NCI-H510A treated with DMSO at 0.1 percent for 48 hours (cell line): ENCODE measurements at places on chromosomes 12 and 14.
A peak's percentile ranks its signal among the peaks of the same experiment; 100 is the strongest.

DNA sequence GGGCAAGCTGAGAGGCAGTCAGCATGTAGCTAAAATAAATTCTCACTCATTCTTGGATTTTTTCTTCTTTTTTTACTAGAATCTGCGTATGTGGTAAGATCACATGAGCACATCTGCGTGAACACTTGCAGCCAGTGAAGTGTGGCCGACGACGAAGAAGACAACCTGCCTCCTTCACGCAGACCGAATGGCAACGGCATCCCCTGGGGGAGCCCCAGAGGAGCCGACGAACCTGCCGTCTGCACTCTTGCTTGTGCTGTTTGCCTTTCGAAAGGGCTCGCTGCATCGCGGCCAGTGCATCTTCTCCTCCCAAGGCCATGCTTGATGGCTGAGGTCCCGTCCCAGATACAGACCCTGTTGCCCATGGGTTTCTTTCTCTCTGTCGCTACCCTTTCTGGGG is 113.8 kb downstream of the KCNK10 start:
- no peak for DNase-seq

DNA sequence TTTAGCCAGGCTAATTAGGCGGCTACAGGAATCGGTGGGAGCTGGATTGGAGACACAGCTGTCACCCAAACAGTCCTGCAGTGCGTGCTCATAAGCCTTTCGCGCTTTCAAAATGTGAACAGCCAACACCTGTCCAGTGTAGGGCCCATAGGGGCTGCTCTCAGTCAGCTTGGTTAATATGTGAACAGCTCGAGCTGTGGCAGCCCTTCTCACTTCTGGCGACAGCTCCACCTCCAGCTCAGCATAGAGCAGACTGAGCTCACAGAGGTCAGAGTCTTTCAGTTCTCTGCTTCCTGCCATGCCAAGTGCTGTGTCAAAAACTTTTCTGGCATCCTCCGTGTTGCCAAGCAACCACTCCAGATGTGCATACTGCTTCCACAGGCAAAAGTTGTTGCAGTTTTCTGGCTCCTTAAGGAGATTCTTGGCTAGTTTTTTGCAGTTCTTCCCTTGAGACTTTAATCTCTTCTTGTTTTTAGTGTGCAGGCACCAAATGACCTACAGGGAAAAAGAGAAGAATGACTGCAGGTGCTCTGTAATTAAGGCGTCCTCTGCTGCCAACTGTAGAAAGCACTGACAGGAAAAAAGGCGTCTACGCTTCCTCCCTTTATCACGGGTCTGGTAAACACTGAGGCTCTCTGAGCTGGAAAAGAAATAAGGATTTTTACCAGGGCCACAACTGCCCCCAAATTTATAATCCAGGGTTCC is 32.5 kb downstream of the PSMC1 start:
- DNase-seq = no peak

- no peak for DNase-seq
These were observed 164.8 kb downstream of the DUSP6 start for GRCh38 chr12:89187507-89187906.

DNA sequence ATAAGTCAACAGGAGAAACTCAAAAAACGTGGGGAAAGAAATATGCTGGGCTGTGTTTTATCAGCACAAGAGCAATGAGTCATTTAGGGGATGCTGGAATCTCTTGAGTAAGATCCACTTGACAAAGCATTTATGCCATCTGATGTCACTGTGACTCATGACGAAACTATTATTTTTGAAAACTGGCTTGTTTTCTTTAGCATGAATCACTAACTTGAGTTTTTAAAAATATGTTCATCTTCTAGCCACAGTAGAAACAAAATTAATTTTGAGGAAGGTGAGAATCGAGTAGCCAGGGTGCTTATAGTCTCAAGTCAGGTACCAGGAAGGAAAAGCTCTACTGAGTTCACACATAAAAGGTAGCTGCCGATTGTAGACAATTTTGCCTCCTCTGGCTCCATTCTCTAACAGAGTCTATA is 456.2 kb upstream of the MGAT4C start:
- DNase-seq = no peak

- peak; percentile 58 for DNase-seq
These were observed 15.1 kb downstream of the AVIL start for GRCh38 chr12:57803319-57803893.

GRCh38 chr12:68206446-68206845 is 19.2 kb downstream of the IL26 start:
- DNase-seq = peak; percentile 24

DNA sequence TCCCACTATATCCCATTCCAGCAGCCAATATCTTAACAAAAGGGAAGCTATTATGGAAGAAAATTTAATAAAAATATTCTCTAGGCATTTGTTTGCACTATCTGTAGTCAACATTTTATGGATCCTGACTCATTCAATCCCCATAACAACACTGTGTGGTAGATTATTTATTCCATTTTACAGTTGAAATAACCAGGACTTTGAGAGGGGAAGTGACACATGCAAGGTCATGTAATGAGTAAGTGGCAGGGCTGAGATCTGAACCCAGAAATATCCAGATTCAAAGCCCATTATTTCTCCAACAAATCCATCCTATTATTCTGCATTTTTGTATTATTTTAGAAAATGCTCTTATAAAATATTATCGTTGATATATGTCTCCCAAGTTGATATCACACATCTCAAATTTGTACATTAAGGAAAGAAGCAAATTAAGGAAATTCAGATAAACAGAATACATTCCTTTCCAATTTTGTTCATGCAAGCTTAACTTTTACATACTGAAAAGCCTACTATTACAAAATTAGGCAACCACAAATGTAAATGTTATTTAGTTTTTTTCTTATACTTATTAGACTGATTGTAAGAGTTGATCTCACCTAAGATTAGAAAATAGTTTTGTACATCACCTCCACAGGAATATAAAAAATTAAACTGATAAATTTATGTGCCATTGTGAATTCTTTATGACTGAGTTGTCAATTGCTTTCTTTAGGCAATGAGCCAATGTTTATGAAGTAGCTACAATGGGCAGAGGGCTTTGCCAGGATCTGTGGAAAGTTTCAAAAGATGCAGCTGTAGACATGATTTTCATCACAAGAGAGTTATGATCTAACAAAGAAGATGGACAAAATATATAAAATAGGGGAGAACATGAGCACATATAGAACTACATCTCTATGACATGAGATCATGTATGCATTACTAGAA is 55.1 kb upstream of the E2F7 start:
- no peak for DNase-seq

DNA sequence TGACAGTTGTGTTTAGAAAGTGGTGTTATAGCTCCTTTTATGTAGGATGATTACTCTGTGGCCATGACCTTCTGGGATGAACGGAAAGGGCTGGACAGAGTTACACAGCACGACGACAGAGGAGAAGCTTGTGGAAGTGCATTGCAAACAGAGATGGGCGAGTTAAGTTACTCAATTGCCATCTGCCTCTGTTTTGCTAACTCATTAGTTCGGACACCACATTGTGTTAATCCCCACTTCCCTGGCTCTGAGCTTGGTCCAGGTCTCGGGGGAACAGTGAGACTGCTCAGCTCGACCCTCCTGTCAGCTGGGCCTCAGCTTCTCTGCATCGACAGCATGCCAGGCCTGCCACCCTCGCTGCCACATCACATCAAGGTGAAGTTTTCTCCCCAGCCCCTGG is 408.0 kb downstream of the ZFP36L1 start:
- DNase-seq = peak; percentile 68

DNA sequence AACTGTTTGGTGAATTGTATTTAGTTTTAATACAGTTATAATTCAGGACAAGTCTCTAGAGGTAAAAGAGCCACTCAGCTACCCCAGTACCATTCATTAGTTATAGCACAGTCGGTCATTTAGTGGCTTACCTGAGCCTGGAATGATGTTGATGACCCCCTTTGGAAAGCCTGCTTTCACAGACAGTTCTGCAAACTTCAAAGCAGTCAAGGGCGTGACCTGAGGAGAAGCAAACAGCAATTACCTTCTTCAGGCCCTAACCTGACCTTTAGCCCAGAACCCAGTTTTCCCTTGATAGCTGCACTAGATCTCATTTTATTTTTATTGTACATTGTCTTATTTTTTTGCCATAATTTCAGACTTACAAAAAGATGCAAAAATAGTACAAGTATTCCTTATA is 43.8 kb downstream of the ALDH1L2 start:
- DNase-seq = peak; percentile 28

- DNase-seq = no peak
These were observed 69.9 kb downstream of the PPM1H start for GRCh38 chr12:62865065-62865464.

DNA sequence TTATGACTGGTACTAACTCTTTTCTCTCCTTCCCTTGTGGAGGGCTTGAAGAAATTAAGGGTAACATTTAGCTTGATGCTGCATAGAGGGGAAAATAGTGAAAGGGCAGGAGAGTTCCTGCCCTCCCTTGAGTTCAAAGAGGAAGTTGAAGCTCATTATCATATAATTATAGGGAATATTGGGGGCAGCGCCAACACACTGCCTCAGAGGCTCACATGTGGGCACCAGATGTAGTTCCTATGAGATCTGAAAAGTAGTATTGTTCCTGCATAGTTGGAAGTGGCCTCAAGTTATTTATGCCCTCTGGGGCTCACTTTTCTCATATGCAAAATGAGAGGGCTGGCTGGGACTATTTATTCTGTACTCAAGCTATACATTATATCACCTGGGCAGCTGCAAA is 33.0 kb upstream of the FGF23 start:
- no peak for DNase-seq

- no peak for DNase-seq
These were observed 22.4 kb upstream of the CD9 start for GRCh38 chr12:6177642-6178358.

GRCh38 chr12:55933799-55934742 is 3.1 kb downstream of the DGKA start:
- DNase-seq = no peak

DNA sequence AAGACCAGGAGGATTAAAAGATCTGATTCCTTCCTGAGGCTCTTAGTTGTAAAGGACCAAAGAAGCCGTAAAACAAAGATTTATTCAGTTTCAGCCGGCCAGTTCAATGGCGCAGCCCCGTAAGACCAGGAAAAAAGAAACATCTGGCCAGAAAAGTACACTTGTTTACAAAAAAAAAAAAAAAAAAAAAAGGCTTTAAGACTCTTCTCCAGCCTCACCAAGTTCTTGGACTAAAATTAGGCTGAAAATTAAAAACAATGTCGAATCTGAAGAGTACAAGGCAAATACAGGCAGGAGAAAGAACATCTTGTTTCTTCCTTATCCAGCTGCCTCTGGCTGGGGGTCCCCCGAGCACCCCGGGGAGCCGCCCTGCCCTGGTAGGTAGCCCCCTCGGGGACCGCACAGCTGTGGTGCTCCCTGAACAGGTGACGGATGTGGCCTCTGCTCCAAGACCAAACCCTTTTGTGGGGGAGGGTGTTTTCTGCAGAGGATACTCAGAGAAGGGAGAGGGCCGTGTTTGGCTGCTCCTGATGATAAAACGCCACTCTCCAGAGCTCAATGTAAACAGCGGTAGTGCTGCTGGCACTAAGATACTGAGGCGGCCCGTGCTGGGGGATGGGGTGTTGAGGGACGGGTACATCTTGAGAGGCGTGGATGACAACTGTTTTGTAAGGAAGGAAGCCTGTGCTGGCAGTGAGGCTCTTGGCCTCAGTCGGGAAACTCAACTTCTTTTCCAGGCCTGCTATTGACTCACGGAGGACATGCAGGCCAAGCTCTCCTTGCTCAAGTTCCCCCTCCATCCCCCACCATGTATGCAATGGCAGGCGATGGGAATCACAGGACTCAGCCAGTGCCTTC is 201.0 kb upstream of the DIO3 start:
- peak; percentile 87 for DNase-seq

DNA sequence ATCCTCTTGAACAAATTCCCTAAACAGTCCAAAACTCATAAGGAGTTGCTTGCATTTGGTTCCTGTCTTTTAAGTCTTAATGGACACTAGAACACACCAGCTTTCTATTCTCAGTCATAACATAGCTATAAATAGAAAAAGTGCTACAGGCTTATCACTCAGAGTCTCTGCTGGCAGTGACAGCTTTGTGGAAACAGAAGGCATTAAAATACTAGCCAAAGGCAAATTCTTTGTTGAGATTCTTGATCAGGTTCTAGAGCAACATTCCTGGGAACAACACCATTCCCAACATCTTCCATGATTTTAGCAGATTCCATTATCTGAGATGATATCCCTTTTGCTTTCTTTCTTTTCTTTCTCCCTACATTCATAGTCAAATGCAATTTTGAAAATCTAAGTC is 207.7 kb upstream of the PLEKHG7 start:
- DNase-seq = no peak

- DNase-seq = no peak
These were observed 186.4 kb downstream of the SYT10 start for GRCh38 chr12:33253178-33253577.

- DNase-seq = no peak
These were observed 29.4 kb downstream of the SCN8A start for GRCh38 chr12:51620448-51620847.

GRCh38 chr14:53672526-53672925 is 284.1 kb downstream of the BMP4 start:
- no peak for DNase-seq

DNA sequence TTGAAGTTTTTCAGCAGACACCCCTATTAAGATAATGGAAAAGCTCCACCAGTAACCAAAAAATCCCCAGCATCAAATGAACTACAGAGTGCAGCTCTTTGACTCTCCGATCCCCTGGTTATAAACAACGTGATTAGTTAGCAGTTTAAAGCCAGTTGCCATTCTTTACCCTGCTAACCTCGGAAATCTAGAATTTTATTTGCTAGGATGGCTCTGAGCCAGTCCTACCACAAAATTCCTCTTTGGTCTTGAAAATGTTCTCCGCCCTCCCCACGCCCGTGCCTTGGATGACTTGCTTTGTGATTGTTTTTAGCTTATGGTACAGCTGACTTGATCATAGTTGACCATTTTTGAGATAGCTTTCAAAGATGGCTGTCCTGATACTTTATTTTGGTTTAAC is 1.2 kb downstream of the KLHDC2 start:
- DNase-seq = peak; percentile 42

GRCh38 chr14:51318813-51319597 is 79.0 kb downstream of the TMX1 start:
- DNase-seq = no peak

GRCh38 chr12:116495260-116495659 is 63.9 kb upstream of the MAP1LC3B2 start:
- DNase-seq = no peak

DNA sequence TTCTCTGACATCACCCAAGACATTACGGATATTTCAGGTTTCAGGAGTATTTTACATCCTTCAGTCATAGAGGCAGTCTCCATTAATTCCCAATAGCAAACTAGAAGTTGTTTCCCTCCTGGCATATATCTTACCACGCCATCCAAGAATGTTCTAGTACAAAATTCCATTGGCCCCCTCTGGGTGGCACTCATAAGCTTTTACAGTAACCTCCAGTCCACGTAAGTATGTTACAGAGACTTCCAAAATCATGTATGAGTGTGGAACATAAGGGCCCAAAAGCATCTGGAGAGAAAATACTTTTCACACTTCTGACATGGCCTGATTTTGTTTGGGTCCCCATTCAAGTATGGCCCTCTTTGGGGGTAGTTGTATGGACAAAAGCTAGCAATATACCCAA is 58.1 kb upstream of the DHRS4 start:
- DNase-seq = no peak

- DNase-seq = no peak
These were observed 33.6 kb downstream of the UBR7 start for GRCh38 chr14:93240678-93241000.
